PC-3 (cell line): ENCODE measurements at places on chromosomes 3 and 15. TPM values are rescaled to one million over a fixed set of nuclear protein-coding genes. Genes with fewer than 3 reads are reported as not detected.

The AGTR1 gene
- 0.15 TPM in 1 of 2 replicates, not detected in the other for total RNA-seq

GRCh38 chr3:36409862-36410261 is 29.6 kb downstream of the STAC start:
- no peak for DNase-seq
- H3K36me3 ChIP-seq: no peaks in the 10 kb centered on the region
- no peaks in the 10 kb centered on the region for H3K4me1 ChIP-seq
- H3K27ac ChIP-seq: no peak overlapping the region
- H3K4me3 ChIP-seq: no peak overlapping the region

GRCh38 chr3:149319750-149320149 is 13.7 kb downstream of the TM4SF18 start:
- no peak overlapping the region for H3K27ac ChIP-seq
- peaks cover 24% of the 10 kb centered on the region for H3K4me1 ChIP-seq
- H3K27me3 ChIP-seq: no peaks in the 10 kb centered on the region
- H3K36me3 ChIP-seq: no peaks in the 10 kb centered on the region

- H3K36me3 ChIP-seq: no peaks in the 10 kb centered on the region
- H3K4me1 ChIP-seq: no peaks in the 10 kb centered on the region
- no peaks in the 10 kb centered on the region for H3K27me3 ChIP-seq
- no peak overlapping the region for H3K4me3 ChIP-seq
- DNase-seq: no peak
- H3K27ac ChIP-seq: no peak overlapping the region
These were observed 204.8 kb upstream of the TOPAZ1 start for GRCh38 chr3:44036850-44037249.

DNA sequence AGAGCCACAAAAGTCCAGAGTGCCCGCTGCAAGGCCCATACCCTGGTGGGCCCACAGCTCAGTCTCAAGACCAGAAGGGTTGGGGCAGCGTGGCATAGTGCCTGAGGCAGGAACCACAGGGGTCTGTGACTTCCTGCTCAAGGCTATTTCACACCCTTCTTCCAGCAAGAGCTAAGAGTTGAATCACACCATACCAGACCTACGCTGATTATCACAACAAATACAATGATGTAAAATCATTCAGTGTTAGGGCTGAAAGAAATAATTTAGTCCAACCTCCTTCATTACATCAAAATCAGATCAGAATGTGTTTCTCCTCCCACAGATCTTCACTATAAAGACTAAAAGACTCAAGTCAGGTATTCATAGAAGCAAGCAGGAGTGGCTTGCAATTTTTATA is 27.8 kb upstream of the ST8SIA2 start:
- H3K36me3 ChIP-seq: no peaks in the 10 kb centered on the region
- DNase-seq: no peak
- no peak overlapping the region for H3K27ac ChIP-seq
- H3K4me3 ChIP-seq: no peak overlapping the region
- no peaks in the 10 kb centered on the region for H3K4me1 ChIP-seq
